ENCODE measurements at places on chromosomes 11 and 22.
A peak's percentile ranks its signal among the peaks of the same experiment; 100 is the strongest.

DNA sequence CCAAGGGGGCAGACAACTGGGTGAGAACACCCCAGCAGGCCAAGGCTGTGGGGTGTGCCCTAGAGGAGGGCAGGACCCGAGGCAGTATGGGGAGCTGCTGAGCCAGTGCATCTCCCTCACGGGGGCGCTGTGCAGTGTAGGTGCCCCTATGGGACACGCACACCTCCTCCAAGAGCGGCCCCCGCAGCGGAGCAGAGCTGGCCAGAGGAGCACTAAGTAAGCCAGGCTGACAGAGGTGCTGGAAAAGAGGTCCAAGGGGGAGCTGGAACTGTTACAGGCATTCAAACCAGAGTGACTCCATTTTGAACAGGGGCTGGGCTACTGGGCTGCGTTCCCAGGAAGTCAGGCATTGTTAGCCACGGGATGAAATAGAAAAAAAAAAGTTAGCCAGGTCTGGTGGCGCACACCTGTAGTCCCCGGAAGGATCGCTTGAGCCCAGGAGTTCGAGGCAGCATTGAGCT, 41.8 kb downstream of the TST start:
- DNase-seq: peak; percentile 5

DNA sequence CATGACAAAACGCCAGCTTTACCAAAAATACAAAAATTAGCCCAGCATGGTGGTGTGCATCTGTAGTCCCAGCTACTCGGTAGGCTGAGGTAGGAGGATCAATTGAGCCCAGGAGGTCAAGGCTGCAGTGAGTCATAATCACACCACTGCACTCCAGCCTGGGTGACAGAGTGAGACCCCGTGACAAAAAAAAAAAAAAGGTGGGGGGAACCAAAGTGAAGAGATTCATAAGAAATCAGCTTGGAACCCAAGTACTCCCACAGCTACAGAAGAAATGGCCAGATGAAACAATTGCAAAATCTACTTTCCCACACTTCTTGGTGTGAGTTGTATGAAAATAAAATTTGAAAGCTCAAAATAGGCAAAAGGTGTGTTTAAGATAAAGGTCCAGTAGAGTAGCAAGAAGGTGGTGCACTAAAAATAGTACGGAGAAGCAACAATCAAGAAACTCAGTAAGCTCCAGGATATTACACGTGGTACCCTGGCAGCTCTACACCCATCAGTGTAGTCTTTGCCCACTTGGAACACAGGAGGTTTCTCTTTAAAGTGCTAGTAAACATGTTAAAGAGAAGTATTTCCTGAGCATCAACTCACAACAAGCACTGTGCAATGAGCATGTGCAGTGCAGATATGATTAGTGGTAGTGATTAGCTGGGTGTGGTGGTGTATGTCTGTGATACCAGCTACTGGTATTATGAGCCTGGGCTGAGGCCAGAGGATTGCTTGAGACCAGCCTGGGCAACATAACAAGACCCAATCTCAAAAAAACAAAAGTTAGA, 5.3 kb downstream of the HARBI1 start:
- DNase-seq: no peak

- no peak for DNase-seq
Measured at GRCh38 chr11:102158164-102158735, 48.0 kb downstream of the YAP1 start.

GRCh38 chr11:10441091-10441490, 14.0 kb upstream of the AMPD3 start:
- DNase-seq: no peak

DNA sequence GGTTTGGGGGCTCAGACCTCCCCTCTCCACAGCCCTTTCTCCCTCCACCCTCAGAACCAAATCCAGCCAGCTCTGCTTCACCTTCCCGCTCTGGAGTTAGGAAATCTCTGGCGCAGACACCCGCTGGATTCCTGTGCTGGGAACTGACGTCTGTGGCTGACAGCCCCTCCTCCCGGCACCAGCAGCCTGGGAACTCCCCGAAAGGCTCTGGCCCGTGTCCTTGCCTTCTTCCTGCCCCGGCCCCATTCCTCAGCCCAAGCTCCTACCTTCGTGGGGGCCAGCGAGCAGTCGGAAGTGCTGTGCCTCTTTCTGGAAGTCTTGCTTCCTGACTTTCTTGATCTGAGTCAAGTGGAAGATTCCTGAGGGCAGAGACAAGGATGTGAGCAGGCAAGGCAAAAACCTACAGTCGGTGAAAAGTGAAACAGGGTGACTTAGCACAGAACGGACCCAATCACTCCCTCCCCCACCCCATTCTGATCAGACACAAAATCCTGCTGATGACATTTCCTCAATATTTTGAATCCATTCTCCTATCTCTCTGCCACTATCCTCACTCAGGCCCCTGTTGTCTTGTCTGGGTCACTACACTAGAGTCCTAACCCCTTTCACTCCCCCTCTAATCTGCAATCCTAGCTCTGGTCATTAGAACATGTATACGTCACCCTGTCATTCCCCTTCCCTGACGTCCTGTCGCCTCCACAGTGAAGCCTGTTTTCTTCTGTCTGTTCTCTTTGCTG, 34.1 kb downstream of the CHRDL2 start:
- DNase-seq: peak; percentile 92

Measured in astrocyte (in vitro differentiated cells and primary cell).